Left cardiac atrium (tissue), 4 donors: ENCODE measurements at places on chromosomes 7 and 10.

DNA sequence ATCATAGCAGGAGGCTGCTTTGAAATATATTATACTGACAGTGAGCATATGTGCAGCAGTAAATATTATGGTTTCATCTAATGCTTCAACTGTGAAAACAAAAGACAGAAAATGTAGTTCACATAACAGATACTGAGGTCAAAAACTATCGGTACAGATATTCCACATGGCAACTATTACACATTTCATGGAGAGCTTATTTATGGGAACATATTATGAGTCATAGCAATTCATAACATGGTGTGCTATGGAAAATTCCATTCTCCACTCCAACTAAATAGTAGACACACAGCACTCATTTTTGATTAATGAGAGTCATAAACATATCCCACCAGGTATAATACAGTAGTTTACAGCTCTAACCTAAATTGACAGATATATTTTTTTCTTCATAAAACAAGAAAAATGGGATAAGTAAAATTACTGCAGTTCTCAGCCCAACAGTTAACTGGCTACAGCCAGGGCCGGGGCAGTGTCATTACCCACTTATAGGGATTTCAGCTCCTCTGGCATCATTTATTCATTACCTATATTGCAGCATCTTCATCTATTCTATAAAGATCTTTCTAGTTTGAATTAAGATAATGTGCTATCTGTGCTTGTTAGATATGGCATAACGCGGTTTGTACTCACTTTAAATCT lies 475.6 kb upstream of the KLF6 start:
- DNase-seq: no peak

GRCh38 chr10:132351611-132352010 lies 19.6 kb downstream of the LRRC27 start:
- DNase-seq: no peak

DNA sequence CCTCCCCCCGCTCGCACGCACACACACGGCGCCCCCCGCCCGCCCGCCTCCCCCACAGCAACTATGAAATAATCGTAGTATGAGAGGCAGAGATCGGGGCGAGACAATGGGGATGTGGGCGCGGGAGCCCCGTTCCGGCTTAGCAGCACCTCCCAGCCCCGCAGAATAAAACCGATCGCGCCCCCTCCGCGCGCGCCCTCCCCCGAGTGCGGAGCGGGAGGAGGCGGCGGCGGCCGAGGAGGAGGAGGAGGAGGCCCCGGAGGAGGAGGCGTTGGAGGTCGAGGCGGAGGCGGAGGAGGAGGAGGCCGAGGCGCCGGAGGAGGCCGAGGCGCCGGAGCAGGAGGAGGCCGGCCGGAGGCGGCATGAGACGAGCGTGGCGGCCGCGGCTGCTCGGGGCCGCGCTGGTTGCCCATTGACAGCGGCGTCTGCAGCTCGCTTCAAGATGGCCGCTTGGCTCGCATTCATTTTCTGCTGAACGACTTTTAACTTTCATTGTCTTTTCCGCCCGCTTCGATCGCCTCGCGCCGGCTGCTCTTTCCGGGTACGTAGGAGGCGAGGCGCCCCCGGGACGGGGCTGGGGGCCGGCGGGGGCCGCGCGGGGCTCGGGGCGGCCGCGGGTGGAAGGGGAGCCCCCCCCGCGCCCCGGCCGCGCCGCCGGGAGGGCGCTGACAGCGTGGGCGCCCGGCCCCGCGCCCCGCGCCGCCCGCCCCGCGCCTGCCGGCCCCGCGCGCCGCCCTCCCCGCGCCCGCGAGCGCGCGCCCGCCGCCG lies 441 bp downstream of the BMI1 start:
- peak; percentile 72 for DNase-seq

DNA sequence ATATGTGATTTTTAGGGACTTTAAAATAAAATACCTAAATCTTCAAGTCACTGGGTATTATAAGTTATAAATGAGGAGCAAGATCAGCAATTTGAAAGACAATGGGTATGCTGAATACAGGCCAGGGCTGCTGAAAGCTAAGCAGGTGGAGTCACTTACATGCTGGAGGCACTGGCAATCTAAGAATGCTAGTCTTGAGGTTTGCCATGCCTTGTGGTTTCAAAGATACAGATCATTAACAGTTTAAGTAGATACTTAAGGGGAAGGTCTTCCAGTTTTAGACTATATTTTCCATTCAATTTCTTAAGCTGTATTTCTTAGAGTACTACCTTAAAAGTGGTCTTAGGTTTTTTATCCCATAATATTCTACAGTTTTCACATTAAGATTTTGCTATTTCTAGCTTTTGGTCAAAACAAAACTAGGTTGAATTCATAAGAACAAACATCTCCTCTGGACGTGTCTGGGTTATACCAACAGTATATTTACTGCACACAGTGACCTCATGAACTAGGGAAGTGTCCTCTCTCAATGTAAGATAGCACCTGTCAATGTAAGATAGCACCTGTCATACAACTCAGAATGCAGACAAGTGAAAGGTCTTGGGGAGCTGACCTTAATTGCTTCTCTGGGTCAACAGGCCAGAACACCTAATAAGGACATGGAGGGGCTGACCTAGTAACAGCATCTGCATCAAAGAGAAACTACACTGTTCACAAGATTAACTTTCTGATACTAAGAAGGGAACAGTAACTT lies 2.0 kb downstream of the SRI start:
- no peak for DNase-seq

GRCh38 chr7:114784746-114785145 lies 137.1 kb upstream of the MDFIC start:
- no peak for DNase-seq

DNA sequence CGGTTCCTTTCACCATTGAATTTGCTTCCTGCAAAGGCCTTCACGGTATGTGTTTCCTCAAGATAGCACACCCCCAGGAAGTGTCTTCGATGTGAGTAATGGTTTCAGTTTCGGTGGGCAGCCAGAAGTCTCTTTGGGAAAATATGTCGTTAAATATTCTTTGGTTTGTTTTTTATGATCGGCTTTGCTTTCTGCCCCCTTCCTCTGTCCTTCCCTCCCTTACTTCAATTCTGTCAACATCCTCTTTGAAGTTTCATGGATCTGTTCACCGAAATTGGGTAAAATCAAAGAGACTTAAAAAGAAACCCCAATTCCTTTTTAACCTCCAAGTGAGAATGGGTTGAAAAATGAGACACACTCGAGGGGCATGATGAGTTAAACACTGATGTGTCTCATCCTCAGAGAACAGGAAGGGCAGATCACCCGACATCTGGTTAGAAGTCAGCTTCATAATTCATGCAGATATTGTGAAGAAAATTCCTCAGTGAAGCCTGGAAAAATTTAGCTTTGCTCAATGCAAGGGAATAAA lies 170.8 kb upstream of the HABP2 start:
- no peak for DNase-seq

DNA sequence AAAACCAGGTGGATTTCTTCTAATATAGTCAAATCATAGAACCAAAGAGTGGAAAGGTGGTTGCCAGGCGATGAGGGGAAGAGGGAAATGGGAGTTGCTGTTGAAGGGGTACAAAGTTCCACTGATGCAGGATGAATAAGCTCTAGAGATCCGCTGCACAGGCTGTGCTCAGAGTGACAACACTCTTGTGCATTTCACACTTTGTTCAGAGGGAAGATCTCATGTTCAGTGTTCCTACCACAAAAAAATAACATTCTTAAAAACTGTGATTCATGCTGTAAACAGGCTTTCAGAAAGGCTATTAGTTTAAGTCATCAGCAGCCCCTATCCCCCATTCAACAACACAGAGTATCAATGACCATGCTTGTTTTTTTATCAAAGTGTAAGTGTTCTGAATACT lies 213.8 kb downstream of the COBL start:
- DNase-seq: no peak

- DNase-seq: no peak
These were observed 241.0 kb upstream of the PRSS1 start for GRCh38 chr7:142508251-142508650.
